ENCODE measurements at places on chromosomes 1 and 21. TPM values are rescaled to one million over a fixed set of nuclear protein-coding genes. Genes with fewer than 3 reads are reported as not detected.

SPATA45 gene
- not detected for total RNA-seq

INSRR gene
- total RNA-seq, result not detected

TMOD4 gene
- 0.29 TPM for total RNA-seq

ZNF695 gene
- 2.0 TPM for total RNA-seq

C1QA gene
- not detected for total RNA-seq
